AG04449 (cell line): ENCODE measurements at places on chromosomes 5 and 9.

GRCh38 chr5:90421136-90421535, 11.6 kb upstream of the CETN3 start:
- DNase-seq: no peak

- DNase-seq: peak; percentile 44
Measured at GRCh38 chr5:181260720-181261319, at the start of gene TRIM52. Gene TRIM52 (minus strand): TSS chr5:181261143. CDS start chr5:181260813, 330 bp downstream.

GRCh38 chr5:12845549-12846159, 941.4 kb upstream of the CTNND2 start:
- DNase-seq: no peak

DNA sequence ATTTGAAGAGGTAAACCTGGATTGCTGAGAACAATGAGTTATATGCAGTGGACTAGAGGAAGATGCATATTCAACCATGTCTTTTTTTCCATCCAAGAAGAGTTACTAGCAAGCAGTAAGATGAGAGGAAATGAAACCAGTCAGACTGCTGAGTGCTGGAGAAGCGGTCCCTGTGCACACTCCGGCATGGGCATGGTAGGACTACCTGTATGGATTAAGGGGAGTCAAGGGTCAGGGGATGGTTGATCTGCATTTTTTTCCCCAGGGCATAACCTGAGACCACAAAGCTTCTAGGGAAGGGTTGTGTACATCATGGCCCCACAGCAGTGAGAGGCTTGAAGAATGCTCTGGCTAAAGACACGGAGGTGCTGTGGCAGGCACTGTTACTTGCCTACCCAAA, 76.6 kb upstream of the ZNF169 start:
- no peak for DNase-seq

DNA sequence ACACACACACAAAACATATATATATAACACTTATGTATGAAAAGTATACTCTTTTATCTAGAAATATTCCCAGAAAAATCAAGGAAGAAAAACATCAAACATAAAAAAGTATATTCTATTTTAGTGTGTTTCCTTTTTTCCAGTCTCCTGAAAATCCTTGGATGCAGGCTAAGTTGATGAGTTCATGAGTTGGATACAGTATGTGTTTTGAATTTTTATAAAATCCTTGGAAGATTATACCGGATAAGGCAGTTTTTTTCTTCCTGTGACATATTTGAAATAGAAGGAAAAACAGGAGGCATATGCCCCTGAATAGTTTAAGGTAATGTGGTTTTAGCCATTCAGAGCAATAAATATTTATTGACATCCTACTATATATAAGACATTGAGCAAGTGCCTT, 203.6 kb downstream of the SNX18 start:
- no peak for DNase-seq

- DNase-seq: no peak
Measured at GRCh38 chr9:86122311-86122710, 23.0 kb upstream of the GOLM1 start.

- DNase-seq: no peak
Measured at GRCh38 chr9:37026931-37027581, 7.0 kb downstream of the PAX5 start.
